Fibroblast of lung (primary cell): ENCODE measurements at places on chromosomes 6 and 20.

GRCh38 chr6:3296078-3296477, 37.3 kb downstream of the PSMG4 start:
- no peak for DNase-seq

DNA sequence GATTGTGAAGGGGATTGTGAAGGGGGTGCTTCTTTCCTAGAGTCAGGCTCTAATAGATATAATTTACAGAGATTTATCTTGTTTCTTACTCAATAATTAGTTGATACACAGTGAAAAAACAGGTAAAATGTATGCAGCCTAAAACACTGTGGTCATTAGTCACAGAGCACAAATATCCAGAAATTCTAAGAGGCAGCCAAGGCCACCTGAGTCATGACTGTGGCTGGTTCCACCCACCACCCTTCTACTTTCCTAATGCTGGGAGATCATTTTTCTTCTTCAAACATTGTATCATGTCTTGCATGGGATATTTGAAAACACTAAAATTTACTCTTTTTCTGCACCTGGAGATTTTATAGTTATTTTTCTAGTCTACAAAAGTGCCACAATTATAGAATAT, 181.6 kb downstream of the OTOR start:
- DNase-seq, result no peak

DNA sequence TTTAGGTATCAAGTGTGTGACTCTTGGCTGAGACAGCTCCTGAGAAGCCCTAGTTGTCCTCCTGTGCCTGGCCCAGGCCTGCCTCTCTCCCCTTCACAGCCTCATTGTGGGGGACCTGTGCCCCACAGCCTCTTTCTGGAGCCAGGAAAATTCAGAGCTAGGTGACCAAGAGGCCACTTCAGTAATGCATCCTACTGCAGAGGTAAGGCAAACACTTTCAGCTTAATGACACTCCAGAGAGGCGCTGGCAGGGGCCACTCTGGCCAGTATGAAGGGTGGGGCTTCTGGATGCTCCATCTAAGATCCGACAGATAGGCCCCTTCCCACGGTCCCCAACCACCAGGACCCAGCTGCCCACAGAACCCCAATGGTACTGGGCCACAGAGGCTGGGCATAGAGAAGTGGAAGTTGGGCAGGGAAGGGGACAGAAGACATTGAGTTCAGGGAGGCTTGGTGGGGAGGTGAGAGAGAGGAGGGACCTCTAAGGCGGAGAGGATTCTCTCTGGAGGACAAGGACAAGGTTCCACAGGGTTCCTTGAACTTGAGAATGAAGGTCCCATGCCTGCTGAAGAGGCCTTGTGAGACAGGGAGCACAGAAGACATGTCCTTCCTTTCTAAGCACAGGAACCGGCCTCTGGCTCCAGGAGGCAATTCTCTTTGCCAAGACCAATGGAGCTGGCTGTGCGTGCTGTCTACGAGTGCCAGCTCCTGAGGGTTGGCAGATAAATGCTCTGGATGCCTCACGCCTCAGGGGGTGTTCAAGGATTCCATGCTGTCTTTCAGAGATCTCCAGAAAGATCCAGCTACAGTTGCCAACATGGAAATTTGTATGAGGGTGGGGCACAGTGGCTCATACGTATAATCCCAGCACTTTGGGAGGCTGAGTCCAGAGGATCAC, 46.4 kb upstream of the TGM2 start:
- DNase-seq, result no peak

GRCh38 chr6:126826166-126826714, 292.2 kb upstream of the RSPO3 start:
- DNase-seq, result peak; percentile 37

GRCh38 chr6:122730775-122731386, 48.6 kb upstream of the FABP7 start:
- DNase-seq, result peak; percentile 67

- DNase-seq, result no peak
Observed at GRCh38 chr6:13678255-13678983, 33.2 kb downstream of the RANBP9 start.

- DNase-seq, result no peak
Observed at GRCh38 chr6:53998303-53998702, 112.9 kb upstream of the MLIP start.

GRCh38 chr20:40896814-40897700, 131.6 kb upstream of the TOP1 start:
- no peak for DNase-seq

DNA sequence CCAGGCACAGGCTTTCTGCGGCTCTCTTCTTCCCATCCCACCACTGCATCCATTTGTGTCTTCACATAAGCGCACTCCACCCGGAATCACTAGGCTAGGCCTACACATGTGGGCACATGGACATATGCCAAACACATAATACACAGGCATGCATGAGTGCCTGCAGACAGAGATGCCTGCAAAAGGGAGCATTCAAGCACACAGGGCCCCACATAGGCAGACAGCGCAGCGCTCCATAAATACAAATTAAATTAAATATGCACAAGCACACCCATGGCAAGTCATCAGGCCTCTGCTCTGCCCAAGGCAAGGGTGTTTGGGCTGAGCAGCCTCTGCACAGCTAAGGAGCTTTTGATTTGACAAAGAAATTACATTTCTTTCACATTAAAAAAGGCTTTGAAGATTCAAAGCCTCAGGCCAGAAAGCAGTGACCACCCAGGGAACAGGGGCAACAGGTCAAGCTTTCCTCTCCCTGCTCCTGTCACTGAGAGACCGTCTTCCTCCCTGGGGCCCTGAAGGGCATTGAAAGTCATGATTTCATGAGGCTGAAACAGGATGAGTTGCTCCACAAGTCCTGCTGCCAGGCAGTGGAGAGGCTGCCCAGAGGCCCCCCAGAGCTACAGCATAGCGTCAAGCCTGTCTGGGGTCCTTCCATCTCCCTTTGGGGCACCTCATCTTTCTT, 134.2 kb upstream of the LRFN2 start:
- no peak for DNase-seq

DNA sequence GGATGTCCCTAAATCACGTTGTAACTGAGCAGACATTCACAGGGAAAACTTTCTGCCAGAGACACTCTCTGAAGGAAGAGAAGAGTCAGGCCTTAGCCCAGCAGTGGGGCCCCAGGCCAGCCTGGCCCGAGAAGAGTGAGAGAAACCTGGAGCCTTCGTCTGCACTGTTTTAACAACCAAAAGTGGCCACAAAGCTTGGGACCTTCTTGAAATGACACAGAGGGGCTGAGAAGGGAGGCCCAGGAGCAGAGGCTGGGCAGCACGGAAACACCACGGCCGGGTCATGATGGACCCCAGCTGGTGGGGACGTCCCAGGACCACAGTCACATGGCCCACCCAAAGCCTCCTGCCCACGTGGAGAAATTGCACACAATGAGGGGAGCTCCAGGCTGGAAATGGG, 126.8 kb upstream of the THBS2 start:
- no peak for DNase-seq

DNA sequence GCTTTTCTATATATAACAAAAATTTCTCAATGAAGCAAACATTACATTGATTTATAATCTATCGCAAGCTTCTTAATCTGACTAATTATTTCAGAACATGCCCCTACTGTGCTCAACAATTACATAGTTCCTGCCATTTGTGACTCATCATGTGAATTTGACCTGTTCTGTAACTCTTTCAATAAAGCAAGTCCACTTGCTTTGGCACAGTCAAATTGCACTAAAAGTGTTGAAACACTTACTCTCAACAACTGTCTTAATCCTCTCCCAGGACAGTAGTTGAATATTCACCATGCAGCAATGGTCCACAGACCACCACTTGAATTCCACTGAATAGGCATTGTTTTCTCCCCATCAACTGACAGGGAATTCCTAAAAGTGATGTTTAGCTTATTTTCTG, 67.7 kb upstream of the SPTLC3 start:
- peak; percentile 56 for DNase-seq

- no peak for DNase-seq
Observed at GRCh38 chr6:170212051-170212756, 78.7 kb downstream of the DLL1 start.

GRCh38 chr20:37406010-37406998, 60.4 kb downstream of the SRC start:
- DNase-seq, result no peak

DNA sequence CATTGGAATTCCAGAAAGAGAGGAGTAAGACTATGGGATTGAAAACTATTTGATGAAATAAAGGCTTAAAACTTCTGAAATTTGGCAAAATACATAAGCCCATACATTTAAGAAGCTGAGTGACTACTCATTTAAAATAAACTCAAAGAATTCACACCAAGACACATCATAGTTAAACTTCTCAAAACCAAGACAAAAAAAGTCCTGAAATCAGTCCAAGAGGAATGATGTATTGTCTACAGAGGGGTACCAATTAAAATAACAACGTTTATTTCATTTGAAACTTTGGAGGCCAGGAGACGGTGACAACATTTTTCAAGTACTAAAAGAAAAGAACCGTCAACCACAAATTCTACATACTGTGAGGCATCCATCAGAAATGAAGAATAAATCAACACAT, 841.4 kb upstream of the MAP3K7 start:
- DNase-seq, result no peak

- DNase-seq, result no peak
Observed at GRCh38 chr6:138419766-138420165, 15.7 kb downstream of the HEBP2 start.

- DNase-seq, result no peak
Observed at GRCh38 chr6:20313051-20313450, 88.6 kb upstream of the E2F3 start.

GRCh38 chr20:8645326-8645725, 423.6 kb upstream of the PLCB4 start:
- DNase-seq, result no peak

DNA sequence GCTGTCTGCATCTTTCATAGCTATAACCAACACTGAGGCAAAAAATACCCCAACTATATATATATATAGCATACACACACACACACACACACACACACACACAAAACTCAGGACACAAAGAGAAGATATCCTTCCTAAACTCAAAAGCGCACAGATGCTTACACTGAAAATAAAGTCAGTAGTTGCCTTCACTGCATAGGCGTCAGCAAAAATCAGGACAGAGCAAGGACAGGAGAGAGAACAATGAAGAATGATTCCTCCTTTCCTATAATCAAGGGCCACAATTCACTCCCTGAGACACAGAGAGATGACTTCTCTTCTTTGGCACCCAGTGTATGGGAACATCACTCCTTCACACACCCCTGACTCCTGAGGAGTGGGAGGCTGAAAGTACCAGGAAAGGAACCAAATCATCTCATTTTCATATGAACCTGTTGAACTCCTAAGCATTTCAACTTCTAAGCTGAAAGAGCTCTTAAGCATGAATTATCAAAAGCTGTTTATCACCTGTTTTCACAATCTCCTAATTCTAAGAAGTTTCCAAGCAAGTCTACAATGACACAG, 141.4 kb downstream of the HIVEP2 start:
- no peak for DNase-seq

DNA sequence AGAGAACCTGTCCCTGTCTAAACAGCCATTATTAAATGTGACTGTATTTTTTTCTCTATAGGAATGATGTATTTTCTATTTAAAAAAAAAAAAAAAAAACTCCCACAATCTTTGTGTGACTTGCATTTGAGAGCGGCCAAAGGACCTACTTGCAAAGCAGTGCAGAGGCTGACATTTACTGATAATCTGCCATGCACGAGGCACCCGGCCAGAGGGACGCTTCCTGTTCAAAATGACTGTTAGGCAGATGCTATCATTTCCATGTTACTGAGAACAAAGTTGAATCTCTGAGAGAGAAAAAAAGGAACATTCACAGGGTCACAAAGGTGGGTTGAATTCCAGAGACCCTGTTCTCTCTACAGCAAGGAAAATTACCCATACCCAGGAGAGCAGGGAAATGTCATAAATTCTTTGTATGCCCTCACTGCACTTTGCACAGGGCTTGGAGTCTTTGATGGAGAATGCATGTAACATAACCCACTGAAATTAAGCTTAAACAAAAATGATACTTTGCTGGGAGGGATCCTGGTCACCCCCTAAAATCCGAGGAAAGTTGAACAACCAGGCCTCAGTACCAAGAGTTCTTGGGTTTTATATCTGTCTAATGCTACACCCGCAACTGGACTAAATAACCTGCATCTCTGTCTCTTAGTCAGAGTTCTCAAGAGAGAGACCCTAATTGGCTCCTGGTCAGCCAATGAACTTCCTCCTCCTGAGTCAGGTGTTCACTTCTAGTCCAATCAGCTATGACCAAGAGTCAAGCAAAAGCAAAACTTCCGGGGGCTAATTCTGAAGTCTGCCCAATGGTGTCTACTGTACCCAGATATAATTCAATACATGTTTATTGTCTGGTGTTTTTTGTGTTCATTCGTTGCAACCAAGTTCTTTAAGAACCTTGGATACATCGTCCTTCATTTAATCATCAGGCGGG, 61.2 kb downstream of the GCLC start:
- DNase-seq, result peak; percentile 27

- DNase-seq, result peak; percentile 70
Observed at GRCh38 chr6:125957845-125958244, 1.3 kb downstream of the HINT3 start.

GRCh38 chr6:143399775-143400174, 50.7 kb downstream of the ADAT2 start:
- no peak for DNase-seq

DNA sequence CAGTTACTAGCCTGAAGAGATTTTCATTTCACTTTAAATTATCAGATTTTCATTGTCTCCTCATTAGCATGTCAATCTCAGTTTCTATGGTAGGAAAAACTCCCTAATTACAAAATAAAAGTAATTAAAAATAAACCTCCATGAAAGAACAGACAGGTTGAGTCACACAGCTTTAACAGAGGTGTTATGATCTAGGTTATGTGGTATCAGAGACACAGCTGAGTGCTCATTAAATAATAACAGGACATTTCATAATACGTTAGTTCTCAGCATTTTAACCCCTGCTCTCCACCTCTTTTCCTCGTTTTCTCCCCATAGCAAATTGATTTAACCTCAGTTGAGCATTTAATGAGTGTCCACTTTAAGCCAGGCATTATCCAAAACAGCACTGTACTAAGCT, 21.9 kb downstream of the TPBG start:
- no peak for DNase-seq

DNA sequence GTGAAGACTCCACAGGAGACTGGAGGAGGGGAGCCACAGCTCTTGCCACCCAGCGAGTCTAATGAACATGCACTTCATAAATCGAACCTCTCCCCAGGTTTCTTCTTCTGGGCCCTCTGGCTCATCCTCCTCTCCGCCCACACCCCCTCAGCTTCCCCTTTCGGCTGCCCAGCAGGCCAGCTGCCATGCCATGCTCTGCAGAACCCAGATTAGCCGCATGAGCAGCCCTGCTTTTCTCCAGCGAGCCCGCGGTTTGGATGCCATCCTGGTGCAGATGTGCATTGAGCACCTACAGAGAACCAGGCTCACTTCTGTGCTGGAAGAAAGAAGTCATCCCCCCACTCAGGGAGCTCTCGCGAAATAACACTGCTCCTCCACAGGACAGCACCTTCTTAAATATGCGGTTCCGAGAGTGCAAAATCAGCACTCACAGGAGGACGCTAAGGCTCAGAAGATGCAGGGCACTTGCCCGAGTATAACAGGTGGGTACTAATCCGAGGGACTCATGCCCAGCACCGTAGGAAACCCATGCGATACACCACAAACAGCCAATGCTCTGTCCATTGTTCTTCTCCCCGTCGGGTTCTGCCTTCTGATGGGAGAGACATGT, 143.0 kb upstream of the THBS2 start:
- DNase-seq, result no peak
